ENCODE measurements at places on chromosomes 11 and 22.

- no peak for DNase-seq
Observed at GRCh38 chr11:2885017-2885677, 428 bp downstream of the CDKN1C start.

GRCh38 chr11:122033193-122033592, 82.8 kb downstream of the BLID start:
- DNase-seq, result no peak

DNA sequence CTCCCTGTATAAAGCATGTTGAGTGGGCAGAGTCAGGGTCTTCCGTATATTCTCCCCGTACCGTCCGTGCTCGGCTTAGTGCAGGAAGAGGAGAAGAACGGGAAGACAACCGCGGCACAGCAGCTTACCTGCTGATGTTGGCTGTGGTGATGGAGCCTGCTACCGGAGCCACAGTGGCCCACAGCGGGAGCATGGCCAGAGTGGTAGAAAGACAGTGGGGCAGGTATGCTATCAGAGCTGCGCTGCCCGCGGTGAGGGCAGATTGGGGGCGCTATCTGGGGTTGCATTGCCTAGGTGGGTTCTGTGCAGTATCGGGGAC, 120.7 kb upstream of the VPREB1 start:
- DNase-seq, result no peak

DNA sequence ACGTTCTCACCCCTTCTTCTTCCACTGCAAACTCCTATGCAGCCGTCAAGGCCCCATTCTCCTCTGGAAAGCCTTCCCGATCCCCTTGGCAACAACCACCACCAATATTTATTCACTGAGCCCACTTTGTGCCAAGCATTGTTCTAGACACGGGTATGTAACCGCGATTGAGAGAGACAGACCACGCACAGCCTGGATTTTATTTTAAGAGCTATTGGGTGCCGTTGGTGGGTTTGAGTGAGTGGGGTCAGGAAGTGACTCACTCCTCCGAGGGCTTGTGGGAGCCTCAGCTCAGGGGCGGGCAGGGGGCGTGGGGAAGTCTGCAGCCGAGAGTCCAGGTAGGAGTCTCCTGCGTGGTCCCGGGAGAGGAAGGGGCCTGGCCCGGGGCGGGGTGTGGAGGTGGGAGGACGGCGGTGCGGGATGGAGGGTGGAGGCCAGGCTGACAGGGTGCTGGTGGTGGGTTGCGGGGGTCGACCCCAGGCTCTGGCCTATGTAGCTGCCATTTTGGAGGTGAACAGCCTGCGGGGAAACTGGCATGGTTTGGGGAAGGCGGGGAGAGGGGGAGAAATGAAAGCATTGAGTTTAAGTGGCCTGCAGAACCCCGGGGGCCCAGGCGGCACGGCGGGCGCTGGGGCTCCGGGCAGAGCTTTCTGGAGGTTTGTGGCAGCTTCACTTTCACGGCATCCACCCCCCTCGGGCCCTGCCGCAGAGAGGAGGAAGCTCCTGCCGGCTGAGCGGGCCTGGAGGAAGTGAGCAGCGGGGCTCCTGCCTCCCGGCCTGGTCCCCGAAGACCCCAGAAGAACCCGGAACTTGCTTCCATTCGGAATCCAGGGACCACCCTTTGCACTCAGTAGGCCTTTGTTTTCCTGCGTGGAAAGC, 547 bp downstream of the PARVG start:
- no peak for DNase-seq

DNA sequence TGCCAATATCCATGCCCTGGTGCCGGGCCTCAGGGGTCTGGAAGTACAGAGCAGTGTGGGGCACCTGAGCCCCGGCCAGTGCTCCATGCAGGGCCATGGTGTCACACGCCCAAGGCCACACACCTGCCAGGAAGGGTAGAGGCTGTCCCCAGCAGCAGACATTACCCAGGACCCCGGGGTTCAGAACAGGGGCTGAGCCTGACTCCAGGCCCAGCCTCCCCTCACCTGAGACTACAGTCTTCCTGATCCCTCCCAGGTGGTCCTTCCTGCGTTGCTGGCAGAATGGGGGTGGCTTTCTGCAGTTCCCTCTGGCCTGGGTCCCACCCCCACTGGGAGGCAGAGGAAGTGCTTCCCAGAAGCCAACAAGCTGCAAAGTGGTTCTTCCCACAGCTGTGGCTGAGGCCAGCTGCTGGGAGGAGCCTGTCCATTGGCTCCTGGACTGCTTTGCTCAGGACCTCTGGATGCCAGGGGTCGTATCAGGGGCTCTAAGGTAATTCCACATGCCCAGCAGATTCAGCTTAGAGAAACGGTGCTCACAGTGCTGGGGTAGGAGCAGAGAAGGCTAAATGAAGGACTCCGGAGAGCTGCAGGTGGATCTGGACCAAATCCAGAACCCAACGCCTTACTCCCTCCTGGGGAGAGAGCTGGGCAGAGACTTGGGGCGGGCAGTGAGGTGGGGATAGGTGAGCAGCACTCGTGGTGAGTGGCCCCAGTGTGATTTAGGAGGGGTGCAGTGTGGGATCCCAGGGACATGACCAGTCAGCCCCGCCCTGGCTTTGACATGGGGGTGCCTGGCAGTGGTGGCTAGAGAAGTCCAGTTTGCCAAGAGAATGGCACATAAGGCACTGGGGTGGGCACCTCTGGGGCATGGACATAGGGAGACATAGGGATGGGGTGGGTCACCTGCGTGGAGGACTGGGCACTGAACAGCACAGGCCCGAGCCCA, 12.6 kb downstream of the TCIRG1 start:
- DNase-seq, result no peak

- no peak for DNase-seq
Observed at GRCh38 chr11:103537904-103538502, 428.8 kb downstream of the DYNC2H1 start.

DNA sequence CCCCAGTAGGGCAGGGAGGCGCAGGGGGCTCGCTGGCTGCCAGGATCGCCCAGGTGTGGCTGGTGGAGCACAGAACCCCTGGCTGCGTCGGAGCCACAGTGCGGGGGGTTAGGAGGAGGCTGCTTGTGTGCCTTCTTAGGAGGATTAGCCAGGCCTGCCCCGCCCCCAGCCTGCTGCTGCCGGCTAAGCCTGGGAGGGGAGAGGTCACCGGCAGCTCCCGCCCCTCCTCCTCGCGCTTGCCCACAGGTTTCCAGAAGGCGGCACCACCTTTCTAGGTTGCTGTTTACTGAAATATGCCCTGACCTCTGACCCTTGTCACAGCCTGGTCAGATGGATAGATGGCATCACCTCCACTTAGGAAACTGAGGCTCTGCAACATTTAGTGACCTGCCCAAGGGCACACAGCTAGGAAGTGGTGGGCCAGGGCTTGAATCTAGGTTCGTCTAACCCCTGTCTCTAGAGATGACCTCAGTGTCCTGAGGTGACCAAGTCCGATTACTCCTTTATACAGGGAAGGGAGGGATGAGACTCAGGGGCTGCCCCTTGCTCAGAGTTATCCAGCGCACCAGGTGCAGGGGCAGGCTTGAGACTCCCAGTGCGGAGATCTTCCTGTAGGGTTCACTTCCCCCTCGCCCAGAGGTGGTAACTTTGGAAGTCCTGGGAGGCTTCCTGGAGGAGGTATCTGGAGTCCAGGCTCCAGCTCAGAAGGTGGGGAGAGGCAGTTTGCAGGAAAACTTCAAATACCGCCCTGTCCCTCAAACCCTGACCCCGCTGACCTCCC, 44.0 kb downstream of the MYO7A start:
- DNase-seq, result no peak

DNA sequence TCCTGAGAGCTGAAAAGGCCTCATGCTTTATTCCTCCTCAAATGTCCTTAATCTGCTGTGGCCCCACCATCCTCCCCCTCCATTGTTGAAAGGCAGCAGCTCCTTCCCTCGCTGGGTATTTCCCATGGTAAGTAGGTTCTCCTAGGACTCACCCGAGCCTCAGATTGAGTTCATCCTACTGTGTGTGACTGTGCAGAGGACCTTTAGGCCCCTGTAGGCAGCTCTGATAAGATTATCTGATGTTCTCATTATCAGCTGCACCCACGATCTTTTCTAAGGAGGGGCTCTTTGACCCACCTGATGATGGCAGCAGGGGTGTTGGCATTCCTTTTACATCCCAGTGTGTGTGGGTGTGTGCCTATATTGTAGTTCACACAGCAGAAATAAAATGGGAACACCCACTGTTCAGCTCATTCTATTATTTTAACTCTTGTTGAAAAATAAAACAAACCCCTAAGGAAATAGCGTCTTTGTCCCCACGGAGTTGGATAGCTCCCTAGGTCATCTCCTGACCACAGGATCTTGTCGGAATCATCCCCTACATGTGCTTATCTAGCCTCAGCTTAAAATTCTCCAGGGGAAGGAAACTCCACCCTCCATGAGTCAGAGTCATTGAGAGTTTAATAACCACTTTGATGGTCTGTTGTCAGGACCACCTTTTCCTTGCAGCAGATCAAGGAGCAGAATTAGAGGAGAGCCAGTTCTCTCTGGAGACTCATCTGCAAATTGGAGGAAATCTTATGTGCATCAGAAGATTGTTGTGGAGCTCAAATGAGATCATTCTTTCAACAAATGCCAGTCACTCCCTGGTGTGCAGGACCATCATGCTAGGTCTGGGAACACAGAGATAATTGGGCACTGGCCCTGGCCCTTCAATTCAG, 19.3 kb downstream of the ENDOD1 start:
- no peak for DNase-seq

GRCh38 chr11:73218106-73218829, at the start of gene P2RY2:
TSS of gene P2RY2 (plus strand) at chr11:73218281. CDS start at chr11:73234160, 15,879 bp downstream.
- no peak for DNase-seq

DNA sequence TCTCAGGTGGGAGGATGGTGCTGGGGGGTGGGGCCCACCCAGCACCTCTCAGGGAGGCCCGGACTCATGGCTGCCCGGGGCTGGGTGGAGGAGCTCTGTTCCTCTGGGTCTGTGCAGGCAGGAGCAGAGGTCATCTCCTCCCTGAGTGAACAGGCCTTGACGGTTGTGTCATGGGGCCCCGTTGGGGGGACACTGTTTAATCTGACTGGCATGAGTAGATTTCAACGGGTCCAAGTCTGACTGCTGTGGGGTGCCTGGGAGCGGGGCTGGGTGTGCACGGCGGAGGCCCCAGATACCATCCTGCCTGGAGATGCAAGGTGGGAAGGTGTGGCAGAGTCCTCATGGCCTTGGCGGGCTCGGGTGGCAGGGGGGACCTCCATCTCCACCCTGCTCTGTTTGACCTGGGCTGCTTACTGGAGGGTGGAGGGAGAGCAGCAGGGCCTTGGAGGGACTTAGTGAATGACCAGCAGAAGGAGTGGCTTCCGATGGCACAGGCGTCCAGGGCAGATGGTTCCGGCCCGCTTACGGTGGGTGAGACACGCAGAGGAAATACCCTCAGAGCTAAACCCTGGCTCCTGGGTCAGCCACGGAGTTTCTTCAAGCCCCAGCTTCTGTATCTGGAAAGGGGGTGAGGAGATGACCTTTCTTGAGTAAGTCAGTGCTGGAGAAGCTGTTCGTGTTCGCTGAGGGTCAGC, 48.7 kb downstream of the SMIM38 start:
- no peak for DNase-seq

DNA sequence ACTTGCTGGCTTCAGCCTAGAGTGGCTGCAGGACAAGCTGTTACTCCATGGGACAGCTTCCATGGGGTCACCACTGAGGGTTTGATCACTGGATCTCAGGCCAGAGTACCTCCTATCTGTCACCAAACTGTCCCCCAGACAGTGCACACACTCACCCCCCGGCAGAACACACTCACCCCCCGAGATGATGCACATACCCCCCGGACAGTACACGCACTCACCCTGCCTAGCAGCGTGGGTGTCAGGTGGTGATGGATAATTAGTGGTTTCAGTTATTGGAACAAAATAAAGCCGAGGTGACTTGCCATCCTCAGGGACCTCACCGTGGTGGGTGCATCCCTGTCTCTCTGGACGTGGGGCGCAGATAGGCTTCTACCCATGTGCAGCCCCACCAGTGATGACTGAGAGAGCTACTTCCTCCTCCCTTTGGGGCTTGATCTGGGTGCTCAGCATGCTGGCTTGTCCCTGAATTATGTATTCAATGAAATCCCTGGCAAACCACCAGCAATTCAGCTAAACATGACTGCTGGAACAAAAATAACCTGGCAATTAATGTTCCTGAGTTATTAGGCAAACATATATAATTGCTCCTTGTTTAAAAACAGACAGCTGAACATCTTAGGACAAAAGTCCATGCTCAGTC, 18.9 kb downstream of the TANGO2 start:
- no peak for DNase-seq

DNA sequence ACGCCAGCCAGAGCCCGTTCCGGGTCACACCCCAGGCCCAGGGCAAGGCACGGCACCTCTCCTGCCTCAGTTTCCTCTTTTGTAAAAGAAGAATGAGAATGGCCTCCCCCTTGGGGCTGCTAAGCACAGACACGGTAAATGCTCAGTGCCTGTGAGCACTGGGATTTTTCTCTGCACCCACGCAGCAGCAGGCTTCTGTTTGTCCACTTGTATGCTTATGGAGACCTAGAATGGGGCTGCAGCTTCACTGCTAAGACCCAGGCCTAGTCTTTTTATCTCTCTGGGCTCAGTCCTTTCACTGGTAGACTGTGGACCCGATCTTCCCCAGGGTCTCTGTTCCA, 1327.9 kb downstream of the TBC1D22A start:
- no peak for DNase-seq

DNA sequence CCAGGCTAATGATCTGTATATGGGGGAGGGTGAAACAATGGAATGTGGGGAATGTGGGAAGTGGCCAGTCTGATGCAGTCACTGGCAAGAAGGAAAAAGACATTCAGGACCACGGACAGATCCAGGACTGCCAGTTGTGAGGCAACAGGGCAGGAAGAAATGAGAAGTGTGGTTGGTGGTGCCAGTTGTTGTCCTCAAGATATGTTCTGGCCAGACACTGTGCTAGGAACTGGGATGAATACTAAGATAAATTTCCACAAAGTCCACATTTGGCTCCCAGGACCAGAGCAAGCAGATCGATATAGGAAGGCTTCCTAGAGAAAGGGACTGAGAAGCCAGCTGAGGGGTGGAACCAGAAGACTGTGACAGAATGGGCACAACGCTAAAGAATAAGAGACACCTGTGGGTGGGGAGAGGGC, 6.8 kb upstream of the TPBGL start:
- no peak for DNase-seq

GRCh38 chr22:44786610-44787009, 34.2 kb downstream of the ARHGAP8 start:
- no peak for DNase-seq

DNA sequence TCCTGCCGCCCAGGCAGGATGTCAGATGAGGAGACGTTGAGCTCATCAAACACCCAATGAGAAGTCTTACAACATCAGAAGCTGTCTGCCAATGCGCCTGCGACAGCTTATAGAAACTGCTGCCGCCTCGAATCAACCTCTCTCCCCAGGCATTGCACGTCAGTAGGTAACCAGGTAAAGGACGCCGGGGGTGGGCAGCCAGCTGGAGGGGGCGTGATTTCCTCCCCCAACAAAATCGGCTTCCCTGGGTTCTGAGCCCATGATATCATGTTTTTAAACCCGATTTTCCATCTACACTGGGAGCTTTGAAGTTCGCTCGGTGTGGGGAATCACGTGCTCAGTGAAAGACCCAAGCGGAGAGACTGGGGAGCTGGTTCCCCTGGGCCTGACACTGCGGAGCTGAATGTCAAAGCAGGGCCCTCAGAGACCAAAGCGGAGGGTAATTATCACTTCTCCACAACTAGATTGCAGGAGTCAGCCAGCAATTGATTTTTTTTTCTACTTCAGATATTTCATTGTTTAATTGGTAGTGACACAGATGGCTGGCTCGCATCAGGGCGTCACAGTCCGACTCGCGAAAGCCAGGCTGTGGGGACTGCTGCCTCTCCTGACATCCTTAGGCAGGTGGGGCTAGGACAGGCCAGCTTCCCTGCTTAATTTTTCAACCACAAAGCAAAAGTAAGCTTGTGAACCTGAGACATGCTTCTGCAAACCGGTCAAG, 15.4 kb downstream of the FAM83F start:
- DNase-seq, result no peak

- no peak for DNase-seq
Observed at GRCh38 chr11:16958833-16959232, 55.4 kb downstream of the PLEKHA7 start.
